ENCODE measurements at places on chromosomes 2 and 18.

DNA sequence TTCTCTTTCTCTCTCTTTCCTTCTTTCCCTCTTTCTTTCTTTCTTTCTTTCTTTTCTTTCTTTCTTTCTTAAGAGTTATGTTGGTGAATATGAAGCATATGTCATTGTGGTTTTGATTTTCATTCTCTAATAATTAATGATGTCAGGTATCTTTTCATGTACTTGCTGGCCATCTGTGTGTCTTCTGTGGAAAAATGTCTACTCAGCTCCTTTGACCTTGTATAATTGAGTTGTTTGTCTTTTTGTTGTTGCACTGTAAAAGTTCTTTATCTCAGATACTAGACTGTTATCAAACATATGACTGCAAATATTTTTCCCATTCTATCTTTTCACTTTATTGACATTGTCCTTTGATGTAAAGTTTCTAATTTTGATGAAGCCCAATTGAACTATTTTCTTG, 645.1 kb downstream of the CNTNAP5 start:
- no peak for DNase-seq

DNA sequence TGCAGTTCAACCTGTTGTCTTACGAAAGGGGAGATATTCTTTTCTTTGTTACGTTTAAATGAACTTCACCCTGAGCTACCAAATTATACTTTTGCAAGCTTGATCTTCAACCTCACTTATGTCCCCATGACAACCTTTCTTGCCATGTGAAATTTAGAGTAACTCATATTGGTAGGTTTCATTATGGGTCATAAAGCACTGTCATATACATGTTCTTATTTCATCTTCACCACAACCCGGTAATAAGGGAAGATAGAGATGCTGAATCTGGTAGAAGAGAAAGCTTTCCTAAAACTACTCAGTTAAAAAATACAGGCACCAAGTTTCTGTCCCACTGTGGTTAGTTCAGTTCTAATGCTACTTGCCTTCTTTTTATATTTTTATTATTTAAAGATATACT, 208.5 kb upstream of the NRP2 start:
- DNase-seq, result no peak

DNA sequence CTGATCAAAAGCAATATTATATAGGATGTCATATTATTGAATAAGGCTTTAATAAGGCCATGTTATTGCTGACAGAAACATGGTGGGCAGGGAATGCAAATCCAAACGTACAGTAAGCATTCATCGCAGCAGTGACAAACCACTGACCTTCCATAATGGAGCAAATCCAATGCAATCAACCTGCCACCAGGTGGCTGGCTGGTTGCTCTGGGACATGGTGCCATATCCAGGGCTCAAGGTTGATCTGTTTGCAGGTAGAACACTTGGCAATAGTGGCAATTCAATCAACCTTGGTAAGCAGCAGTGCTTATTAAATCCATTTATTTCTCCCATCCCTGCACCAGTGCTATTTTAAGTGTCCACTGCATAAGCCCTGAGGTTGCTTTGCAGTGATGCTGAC, 75.4 kb downstream of the CERKL start:
- DNase-seq, result no peak

GRCh38 chr18:31723990-31724711, 36.5 kb downstream of the SLC25A52 start:
- no peak for DNase-seq

- DNase-seq, result no peak
Observed at GRCh38 chr2:68721482-68722101, 13.0 kb upstream of the ARHGAP25 start.

GRCh38 chr2:23042216-23042906, 342.6 kb upstream of the KLHL29 start:
- DNase-seq, result peak; percentile 39

- no peak for DNase-seq
Observed at GRCh38 chr18:80176334-80177073, 67.4 kb downstream of the ADNP2 start.

- no peak for DNase-seq
Observed at GRCh38 chr2:190979906-190980629, 33.9 kb downstream of the STAT1 start.

DNA sequence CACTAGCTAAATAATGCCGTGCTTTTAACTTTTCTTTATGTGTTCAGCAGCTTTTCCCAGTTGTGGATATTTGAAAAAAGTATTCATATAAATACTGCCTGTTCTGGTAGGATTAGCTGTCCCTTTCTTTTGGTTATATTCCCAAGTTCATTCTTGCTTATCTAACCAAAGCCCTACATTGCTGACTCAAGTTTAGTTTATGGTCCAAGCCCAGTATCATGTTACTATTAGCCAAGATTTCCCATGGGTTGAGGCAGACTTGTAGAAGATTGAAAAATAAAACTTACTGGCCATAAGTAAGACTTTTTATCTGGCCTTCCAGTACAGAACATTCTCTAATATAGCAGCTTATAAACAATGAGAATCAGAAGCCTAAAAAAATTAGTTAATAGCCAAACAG, 49.7 kb upstream of the NFE2L2 start:
- no peak for DNase-seq

DNA sequence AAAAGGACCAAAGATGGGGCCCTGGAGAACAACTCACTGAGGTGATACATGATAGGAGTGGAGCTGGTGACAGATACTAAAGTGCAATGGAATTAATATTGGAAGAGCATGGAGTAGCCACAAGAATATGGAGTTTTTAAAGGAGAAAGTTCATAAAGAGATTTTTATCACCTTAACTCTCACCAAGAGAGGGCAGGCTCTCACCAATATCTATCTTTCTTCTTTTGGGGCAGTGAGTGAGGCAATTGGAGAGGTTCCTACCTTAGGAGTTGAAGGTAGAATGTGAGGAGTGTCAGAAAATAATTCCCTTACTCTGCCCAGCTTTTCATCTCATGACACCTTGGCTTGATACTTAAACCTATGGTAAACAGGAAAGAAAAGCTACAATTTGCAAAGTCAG, 233.7 kb upstream of the CWC22 start:
- DNase-seq, result no peak

DNA sequence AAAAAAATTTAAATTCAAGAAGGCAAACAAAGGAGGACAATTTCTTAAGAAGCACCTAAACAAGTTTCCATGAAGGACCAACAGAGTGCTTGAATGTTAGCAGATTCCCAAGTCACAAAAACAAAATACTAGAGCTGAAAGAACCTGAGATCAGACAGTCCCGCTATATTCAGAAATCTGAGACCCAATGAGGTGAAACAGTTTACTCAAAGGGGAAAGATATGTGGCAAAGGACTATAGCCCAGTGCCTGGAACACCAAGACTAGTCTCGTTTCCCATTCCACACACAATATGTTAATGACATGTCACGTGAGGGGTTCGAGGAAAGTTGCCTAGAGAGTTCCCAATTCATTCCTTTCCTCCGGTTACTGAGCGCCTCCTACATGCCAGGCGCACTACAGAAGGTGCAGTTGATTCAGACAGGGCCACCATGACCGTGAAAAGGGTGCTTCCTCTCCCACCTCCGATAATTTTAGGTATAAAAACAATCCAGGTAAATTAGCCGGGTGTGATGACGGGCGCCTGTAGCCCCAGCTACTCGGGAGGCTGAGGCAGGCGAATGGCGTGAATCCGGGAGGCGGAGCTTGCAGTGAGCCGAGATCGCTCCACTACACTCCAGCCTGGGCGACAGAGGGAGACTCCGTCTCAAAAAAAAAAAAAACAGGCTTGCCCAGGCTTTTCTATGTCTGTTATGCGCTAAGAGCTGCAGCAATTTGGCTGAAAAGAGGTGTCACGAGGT, 617 bp downstream of the SRBD1 start:
- peak; percentile 8 for DNase-seq

DNA sequence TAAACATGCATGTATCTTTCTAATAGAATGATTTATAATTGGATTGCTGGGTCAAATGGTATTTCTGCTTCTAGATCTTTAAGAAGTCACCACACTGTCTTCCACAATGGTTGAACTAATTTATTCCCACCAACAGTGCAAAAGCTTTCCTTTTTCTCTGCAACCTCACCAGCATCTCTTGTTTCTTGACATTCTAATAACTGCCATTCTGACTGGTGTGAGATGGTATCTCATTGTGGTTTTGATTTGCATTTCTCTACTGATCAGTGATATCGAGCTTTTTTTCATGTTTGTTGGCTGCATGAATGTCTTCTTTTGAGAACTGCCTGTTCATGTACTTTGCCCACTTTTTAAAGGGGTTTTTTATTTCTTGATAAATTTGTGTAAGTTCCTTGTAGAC, 182.5 kb downstream of the ANKRD44 start:
- no peak for DNase-seq

DNA sequence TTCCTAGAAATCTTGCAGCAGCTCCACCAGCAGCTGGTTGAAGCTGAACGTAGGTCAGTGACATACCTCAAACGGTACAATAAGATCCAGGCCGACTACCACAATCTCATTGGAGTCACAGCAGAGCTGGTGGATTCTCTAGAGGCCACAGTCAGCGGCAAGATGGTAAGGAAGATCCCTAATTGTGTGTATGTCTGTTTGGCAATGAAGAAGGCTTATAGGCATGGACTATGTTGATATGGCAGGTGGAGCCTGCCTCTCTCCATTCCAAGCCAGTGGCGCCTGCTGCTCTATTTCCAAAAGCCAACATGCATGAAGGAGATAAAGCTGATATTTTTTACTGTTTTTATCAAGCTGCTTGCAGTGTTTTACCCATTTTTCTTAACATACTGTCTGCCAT, 36.8 kb downstream of the ARMC9 start:
- no peak for DNase-seq

- DNase-seq, result no peak
Observed at GRCh38 chr2:46241344-46241743, 55.9 kb upstream of the EPAS1 start.

DNA sequence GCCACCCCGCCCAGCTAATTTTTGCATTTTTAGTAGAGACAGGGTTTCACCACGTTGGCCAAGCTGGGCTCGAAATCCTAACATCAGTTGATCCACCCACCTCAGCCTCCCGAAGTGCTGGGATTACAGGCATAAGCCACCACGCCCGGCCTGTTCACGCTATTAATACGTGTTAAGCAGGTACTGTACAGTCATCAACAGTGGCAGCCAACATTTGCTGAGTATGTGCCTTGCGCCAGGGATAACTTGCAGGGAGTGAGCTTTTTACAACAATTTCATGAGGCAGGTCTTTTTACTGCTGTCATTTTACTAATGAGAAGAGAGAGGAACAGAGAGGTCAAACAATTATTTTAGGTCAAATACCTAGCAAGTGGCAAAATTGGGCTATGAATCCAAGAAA, 115.2 kb downstream of the AP1S3 start:
- DNase-seq, result no peak

GRCh38 chr2:48915227-48915626, 159.7 kb upstream of the LHCGR start:
- DNase-seq, result no peak

DNA sequence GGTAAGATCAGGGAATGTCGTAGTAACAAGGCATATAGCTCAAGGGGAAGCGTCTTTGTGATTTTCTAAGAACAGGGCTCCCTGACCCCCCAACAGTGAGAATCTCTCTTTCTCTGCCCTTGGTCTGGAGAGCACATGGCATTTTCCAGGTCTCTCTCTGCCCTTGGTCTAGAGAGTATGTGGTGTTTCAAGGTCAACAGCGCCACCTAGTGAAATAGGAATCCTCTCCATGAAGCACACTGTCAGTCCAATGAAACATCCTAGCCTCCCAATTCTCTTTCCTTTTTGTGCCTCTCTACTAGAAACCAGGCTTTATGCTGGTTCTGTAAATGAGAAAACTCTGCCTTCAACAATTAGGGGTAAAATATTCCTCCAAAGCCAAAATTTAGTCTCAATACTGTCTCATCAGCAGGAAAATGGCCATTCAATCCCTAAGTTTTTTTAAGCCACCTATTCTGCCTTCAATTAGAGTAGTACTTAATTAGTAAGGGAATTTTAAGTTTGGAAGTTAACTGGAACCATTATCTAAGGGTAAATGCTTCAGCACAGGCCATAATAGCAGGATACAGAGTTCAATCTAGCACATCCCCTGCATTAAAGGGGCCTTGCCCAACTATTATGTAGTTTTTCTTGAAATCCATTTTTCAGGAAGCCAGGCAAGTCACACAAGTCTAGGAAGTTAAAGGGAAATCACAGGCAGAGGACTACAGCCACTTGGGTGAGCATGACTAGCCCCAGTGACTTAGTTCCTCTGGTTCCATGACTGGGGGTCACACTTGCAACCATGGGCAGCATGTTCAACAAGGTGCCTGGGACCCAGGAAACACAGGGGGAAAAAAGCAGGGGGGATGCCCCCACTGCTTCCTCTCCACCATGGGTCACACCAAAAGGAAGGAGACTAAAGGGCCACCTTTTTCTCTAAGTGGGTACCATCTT, 12.4 kb downstream of the DYM start:
- no peak for DNase-seq

DNA sequence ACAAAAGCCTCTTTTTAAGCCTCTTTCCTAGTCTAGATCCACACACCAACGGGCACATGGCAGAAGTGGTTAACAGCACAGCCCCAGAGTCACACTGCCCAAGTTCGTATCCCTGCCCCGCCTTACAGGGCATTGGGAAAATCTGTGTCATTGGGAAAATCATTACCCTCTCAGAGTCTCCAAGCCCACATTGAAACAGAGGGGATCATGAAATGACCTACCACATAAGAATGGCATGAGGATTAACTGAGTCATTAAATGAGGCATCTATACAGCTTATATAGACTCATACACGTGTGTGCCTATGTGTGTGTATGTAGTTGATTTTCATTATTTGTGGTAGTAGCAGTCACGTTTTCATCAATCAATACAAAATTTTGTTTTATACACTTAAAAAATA, 469.0 kb upstream of the POU3F3 start:
- no peak for DNase-seq

- DNase-seq, result no peak
Observed at GRCh38 chr2:224377751-224378700, 23.9 kb downstream of the FAM124B start.

- DNase-seq, result no peak
Observed at GRCh38 chr2:3805201-3805939, 102.0 kb downstream of the DCDC2C start.

DNA sequence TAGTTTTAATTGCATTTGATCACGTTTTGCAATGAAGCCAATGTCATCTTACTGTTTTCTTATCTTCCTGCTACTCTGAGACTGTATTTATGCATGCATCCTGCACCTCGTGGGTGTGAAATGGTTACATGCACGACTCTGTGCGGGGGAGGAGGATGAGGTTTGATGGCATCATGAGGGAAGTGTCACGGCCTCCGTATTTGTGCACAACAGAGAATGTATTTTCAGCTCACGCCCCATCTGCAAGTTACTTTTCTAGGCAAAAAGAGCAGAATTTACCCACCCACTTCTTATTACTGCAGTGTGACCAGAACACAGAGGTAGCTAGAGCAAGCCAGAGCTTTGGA, 145.1 kb downstream of the TDRD15 start:
- no peak for DNase-seq
